GM23248 (cell line): ENCODE measurements at places on chromosomes 7 and 10.

DNA sequence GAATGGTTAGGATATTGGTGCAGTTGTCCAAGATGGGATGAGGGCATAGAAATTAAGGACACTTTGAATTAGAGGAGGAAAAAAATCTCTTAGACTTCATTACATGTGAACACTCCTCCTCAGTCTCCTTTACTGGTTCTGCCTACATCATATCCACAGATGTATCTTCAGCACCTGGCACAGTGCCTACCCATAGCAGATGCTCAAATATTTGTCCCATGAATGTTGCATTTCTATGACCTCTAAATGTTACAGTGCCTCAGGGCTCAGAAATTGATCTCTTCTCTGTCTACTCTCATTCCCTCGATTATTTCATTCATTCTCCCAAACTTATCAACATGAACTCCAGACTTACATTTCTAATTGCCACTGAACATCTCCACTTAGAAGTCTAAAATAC lies 17.1 kb downstream of the CNNM1 start:
- DNase-seq, result peak; percentile 90

DNA sequence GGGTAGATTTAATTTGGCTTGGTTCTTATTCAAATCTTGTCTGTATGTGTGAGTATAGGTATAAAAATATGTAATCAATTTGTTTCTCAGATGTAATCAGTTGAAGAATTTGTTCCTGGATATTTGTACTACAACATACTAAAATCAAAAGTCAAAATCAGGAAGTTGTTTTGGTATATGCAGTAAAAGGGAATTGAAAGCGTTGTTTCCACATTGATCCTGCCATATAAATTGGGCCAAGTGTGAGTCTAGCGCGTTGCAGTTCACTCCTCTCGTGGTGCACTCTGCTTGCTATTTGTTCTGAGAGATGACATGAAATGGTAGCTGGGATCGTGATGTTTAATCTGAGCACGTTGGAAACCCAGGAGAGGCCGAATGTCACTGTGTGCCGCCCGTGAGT lies 55.9 kb downstream of the SHH start:
- DNase-seq, result no peak

DNA sequence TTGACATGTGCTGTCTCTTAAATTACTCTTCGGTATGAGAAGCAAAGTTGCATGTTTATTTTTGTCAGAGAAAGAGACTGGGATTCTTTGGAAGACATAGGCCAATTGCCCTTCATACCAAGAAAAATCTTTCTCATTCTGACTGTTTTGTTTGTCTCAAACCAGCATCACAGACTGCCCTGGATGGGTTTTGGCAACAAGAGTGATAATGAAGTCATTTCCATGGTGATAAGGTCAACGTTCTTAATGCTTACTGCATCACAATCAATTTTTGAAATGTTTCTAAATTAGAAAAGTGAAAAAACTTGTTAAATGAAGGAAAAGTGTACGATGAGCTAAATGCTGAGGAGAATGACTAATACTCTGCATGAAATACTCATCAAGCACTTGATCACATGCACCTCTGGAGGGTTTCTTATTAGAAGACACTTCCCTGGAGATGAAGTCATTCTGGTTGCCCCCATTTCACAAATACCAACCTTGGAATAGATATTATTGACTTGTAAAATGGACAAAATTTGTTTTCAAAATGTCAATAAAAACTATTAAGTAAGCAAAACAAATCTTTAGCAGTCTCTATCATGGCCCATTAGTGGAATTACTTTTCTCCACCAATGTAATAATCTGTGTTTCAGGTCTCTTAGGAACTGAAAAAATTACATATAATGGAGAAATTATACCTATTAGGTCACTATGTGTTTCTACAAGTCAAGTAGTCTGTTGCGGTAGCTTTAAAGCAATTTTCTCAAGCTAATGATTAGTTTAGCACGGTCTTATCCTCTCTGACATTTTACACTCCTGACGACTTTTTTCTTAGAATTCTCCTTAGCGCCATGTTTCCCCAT lies 19.9 kb upstream of the SEC61G start:
- peak; percentile 62 for DNase-seq

- no peak for DNase-seq
These were observed 1.8 kb downstream of the HOXA2 start for GRCh38 chr7:27100694-27101170.

DNA sequence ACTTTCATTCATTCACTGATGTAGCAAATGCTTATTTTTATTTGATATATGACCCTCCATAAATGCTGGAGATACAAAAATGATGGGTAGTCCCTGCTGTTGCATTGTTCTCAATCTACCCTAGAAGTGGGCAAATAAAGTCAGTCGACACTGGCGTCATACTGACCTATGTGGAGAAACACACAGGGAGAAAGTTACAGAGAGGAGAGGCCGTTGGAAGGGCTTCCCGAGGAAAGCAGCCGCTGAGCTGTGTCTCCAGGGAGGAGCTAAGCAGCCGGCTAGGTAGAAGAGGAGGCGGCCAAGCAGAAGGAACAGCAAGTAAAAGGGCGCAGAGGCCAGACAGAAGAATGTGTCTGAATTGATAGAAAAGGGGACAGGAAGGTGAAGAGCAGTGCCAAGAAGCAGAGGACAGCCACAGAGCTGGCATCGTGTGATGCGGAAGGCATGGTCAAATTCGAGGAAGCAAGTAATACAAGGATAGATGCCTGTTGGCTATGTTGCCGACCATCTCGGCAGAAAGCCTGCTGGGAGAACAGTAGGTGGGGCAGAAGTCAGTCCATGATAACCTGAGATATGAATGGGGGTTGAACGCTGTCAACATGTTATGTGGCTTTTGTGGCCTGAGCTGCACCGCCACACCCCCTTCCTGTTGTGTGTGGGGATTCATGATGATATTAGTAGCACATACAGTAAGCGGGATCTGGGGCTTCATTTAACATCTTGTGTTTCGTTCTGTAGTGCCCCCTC lies 25.9 kb downstream of the ST8SIA6 start:
- no peak for DNase-seq

DNA sequence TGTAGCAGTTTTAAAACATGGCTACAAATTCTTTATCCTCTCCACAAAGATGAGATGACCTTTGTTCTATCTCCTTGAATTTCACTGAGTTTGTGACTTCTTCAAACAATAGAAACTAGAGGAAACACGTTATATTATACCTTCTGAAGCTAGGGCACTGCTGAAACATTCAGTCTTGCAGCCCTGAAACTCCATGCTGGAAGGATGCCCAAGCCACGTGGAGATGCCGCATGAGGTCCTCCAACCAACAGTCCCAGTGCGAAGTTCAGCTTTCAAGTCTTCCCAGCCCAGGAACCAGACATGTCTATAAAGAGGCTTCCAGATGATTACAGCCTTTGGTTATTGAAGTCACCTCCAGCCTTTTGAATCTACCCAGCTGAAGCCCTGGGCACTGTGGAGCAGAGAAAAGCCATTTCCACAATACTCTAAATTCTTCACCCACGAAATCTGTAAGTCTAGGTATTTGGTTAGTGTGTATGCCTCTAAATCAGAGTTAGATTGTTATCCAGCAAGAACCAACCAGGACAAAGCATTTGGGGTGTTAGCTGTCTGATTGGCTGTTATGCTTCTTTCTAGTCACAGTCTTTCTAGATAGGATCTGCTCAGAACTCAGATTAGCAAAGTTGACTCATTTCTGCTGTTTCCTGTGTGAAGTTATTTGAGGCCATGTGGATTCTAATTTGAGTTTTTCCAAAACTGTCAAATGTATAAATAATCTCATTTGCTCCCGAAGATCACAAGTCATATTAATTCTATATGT lies 186.5 kb upstream of the TMEM72 start:
- DNase-seq, result peak; percentile 78

DNA sequence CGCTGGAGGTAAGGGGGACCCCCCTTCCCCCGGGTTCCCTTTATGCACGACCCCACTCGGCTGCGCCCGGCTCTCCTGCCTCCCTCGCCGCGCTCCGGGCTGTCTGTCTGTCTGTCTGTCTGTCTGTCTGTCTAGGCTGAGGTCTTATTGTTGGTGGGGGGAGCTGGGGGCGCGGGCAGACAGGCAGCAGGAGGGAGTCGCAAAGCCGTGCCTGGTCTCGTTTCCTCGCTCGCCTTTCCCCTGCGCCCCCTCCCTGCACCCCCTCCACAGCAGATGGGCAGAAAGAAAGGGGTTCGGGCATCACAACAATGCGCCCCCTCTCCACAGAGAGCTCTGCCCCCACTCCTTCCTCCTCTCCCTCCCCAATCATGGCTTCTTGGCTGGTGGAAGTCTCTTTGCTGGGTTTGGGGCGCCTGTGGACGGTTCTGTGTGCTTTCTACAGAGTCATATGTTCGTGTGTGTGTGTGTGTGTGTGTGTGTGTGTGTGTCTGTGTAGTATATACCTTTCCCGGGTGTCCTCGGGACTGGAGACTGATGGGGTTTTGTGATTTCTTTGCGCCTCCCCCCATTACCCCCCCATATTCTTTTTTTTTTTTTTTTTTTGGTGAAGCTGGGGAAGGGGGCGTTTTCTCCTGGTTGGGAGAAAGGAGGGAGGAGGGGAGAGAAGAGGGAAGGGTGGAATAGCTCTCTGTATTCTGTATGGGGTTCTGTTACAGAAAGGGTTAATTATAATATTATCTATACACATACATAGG lies 1.9 kb downstream of the AUTS2 start:
- DNase-seq, result peak; percentile 15

- peak; percentile 69 for DNase-seq
These were observed 98.2 kb downstream of the ANLN start for GRCh38 chr7:36487756-36488336.

DNA sequence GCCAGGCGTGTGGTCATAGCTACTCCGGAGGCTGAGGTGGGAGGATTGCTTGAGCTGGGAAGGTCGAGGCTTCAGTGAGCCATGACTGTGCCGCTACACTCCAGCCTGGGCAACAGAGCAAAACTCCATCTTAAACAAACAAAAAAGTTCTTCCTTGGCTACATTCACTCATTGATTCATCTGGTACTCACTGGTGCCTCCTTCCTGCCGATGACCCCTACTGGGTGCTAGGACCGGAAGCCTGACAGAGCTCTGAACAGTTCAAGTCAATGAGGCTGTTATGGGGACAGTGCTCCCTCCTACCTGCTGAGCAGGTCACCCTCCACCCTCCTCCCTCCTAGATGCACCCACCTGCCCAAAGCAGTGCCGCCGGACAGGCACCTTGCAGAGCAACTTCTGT lies 4.9 kb downstream of the PCOLCE start:
- peak; percentile 46 for DNase-seq

DNA sequence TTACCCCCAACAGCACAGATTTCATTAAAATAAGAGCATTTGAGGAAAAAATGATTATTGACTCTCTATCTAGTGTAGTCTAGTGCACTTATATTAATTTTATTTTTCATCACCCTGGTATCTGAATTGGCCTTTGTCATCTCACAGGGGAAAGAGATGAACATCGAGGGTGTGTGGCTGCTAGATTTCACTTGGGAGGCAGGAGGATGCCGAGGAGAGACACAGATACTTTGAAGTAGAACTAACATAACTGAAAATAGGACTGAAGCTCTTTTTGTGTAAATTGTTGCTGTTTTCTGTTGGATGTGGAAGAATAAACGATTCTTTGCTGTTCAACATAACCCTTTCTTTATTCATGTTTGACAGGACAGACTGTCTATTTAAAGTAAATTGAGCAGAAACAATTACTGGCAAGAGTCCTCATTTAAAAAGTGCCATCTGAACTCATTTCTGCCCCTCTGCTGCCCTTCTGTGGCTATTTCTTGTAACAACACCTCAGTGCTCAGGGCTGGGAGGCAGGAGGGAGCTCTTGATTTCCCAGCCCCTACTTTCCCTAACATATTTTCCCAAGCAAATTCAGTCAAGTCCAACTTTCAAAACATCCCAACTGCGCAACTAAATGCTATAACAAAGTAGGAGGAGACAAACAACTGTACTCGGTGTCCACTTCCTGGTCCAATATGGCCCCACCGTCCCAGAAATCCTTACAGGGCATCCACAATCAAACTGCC lies 15.6 kb downstream of the LYZL1 start:
- peak; percentile 78 for DNase-seq

DNA sequence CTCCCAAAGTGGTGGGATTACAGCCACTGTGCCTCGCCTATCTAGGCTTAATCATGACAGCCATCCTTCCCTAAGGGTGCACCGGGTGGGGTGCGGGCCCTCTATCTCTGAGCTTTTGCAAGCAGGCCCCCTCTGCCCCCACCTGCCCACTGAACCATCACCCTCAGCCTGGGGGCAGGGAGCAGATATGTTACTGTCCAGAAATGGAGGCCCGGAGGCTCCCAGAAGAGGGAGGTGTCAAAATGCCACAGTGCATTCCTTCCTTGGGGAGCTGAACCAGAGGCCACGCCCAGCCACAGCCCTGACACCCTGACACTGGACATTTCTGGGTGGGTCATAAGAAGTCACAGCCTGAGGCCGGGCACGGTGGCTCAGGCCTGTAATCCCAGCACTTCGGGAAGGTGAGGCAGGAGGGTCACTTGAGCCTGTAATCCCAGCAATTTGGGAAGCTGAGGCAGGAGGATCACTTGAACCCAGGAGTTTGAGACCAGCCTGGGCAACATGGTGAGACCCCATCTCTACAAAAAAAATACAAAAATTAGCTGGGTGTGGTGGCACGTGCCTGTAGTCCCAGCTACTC lies 129.8 kb upstream of the TNRC18 start:
- peak; percentile 32 for DNase-seq

DNA sequence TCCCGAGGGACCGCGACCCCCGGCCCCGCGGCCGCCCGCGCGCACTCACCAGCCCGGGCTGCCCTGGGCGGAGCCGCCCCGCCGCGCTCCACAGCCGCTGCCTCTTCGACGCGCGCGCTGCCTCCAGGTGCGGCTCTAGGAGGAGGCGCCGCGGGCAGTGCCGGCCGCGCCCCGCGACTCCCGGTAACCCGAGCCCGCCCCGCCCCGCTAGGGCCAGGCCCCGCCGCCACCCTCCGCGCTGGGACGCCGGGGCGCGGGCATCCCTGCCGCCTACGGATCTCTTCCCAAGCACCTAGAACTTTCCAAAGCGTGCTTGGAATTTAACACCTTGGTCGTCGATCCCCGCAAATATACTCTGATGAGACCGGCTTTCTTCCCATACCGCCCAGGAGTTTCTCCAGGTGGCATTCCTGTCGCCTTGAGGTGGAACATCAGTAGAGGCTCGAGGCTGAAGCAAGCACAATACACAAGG lies at the start of gene SLC26A5:
SLC26A5 (minus strand) TSS at position 159 of the 472 bp plus-strand sequence. CDS start 24,693 bp downstream, outside the sequence.
- peak; percentile 22 for DNase-seq
